ENCODE measurements at places on chromosomes 6 and 20.
A peak's percentile ranks its signal among the peaks of the same experiment; 100 is the strongest.

- no peak for DNase-seq
Observed at GRCh38 chr6:130841128-130841728, 14.0 kb downstream of the SMLR1 start.

GRCh38 chr6:113146878-113147277 lies 710.3 kb upstream of the MARCKS start:
- DNase-seq = no peak

- no peak for DNase-seq
Observed at GRCh38 chr6:145813285-145814034, 1.1 kb downstream of the FBXO30 start.

DNA sequence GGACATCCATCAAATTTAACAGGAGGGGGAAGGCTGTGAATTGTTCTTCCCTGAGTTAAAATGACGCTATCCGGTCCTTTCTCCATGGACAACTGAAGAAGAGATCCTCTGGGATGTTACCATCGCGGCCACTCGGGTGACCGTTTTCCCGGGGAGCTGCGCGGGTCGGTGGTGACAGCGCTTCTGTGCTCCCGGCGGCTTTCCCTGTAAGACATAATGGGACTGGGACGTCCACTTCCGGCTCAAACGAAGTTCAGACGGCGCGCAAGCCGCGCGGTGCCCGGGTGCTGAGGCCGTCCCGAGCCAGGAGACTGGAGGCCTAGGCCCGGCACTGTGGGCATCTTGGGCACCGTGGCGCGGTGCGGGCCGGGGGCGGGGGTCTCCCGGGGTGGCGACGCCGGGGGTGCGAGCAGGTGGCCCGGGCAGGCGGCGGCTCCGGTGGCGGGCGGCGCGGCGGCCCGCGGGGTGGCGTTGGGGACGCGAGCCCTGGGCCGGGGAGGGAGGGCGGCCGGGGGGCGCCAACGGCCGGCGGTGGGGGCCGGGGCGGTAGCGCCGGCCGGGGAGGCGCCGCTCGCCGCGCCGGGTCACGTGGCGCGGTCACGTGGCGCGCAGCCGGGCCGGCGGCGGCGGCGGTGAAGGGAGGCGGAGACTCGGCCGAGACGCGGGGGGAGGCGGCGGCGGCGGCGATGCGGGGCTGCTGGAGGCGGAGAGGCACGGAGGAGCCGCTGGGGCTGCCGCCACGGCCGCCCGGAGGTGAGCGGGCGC lies 63.6 kb downstream of the GTF2H5 start:
- DNase-seq = peak; percentile 81

GRCh38 chr6:71028236-71028876 lies 71.5 kb upstream of the B3GAT2 start:
- DNase-seq = no peak

- no peak for DNase-seq
Observed at GRCh38 chr6:116218172-116218633, 35.7 kb downstream of the TSPYL4 start.

DNA sequence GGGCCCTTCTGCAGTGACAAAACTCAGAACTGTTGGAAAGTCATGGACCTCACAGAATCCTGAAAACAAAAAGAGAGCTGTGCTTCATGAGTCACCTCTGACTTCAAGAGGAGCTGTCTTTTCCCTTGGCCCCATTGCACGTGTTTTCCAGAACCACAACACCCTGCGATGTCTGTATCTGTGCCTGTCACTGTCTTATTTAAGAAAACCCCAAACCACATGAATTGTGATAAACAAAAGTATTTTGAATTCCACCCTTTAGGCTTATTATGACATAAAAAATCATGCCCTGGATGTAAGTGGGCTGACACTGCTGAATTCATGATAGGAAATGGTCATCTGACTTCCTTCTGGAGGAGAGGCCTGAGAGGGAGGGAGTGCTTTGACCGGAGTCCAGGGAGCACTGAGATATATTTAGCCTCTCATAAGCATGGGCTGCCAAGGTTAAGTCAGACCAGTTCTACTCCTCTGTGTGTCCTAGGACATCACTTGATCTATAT lies 96.4 kb upstream of the DUSP22 start:
- no peak for DNase-seq

DNA sequence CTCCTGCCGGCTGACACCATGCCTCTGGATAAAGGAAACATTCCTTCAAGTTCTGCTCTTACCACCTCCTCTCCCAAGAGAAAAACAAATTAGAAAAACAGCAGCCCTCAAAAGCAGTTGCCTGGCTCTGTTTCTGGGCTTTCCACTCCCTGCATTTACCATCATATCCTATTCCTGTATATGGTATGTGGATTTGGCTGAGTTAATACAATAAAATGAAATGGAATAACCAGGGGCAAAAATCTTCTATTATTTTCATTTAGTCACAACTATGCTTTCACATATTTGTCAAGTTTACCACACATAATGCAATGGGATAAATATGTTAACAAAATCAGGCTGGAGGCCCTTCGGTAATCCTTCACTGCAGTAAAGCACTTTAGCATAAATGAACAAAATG lies 34.3 kb downstream of the COL12A1 start:
- no peak for DNase-seq

DNA sequence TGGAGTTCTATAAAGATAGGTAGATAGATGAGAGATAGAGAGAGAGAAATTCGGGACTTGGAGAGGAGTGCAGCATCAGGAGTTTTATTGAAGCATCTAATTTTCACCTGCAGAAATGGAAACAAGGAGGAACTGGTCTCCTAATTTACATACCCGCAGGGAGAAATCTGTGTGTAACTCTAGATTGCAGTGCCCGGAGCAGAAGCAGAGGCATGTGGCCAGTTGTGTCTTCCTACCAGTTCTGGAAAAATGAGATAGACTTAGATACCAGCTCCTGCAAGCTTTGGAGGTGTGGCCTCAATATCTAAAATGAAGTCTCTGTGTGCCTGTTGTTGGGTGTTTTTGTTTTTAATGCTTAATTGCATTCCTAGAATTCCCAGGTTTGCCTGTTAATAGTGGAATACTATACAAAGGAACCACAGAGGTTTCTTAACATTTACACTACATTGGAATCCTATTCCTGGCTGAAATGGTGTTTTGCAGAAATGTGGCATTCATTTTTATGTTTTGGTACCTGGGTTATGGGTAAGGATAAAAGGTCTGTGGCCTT lies 57.4 kb downstream of the DTD1 start:
- DNase-seq = no peak

- DNase-seq = no peak
Observed at GRCh38 chr6:131398176-131398575, 174.8 kb upstream of the ARG1 start.

- peak; percentile 77 for DNase-seq
Observed at GRCh38 chr6:75296811-75297779, 12.5 kb upstream of the TMEM30A start.

GRCh38 chr6:162637317-162637716 lies 90.2 kb downstream of the PRKN start:
- no peak for DNase-seq

GRCh38 chr6:101762851-101763250 lies 369.3 kb downstream of the GRIK2 start:
- DNase-seq = no peak

GRCh38 chr20:5780846-5781217 lies 30.6 kb downstream of the SHLD1 start:
- peak; percentile 34 for DNase-seq

DNA sequence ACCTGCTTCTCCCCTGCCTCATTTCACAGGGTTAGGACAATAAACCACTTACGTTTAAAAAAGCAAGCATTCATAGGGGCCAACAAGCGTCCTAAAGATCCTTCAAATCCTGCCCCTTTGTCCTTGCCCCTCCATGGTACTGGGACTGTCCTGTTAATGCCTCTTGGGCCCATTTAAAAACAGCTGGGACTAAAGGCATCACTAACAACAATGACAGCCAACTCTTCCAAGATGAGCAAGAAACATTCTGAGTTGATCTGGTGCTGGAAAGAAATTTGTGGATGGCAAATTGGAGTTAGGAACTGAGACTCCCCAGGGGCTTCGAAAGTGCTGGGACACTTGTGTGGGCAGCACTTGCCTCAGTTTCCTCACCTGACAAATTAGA lies 93.4 kb downstream of the ZMYND8 start:
- DNase-seq = peak; percentile 18

DNA sequence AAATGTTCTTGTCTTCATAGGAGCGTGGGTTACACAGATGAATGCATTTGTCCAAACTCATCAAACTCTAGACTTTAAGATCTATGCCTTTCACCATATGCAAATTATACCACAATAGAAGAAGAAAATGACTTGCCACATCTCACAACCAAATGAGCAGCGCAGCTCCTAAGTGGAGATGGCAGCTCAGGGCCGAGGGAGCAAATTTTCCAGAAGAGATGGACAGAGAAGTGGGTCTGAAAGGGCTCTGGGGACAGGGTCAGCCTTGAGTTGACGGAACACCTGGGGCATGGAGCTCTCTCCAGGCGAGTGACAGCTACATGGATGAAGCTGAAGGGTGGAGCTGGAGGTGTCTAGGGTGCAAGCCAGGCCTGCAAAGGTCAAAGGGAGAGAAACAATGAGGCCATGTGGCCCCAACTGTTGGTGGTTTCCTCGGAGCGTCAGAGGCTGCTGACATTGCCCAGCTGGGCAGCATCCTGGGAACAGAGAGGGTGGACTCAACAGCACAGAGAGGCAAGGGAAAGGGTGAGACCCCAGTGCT lies 228.3 kb downstream of the NRN1 start:
- DNase-seq = peak; percentile 76

DNA sequence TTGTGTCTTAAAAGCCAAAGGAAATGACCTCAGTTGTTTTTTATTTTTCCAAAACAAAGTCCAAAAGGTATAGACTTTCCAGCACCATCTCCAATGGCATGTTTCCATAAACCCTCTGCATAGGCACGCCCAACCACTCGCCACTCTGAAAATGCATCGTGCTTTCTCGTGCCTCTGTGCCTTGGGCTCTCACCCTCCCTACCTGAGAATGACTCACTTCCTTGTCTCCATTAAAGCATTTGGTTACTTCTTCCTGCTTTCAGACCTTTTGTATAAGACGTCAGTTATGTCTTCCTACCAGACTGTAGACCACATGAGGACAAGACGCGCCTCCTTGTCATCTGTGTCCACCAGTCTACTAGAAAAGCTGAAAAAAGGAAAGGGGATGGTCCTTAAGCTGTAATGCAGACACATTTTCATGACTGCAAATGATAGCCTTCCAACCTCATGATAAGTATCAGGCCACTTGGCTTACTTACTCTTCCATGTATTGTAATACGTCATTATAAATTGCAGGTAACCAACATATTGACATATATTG lies 61.2 kb upstream of the CDYL start:
- no peak for DNase-seq

- DNase-seq = peak; percentile 21
Observed at GRCh38 chr20:19706463-19706862, 51.6 kb upstream of the RIN2 start.

DNA sequence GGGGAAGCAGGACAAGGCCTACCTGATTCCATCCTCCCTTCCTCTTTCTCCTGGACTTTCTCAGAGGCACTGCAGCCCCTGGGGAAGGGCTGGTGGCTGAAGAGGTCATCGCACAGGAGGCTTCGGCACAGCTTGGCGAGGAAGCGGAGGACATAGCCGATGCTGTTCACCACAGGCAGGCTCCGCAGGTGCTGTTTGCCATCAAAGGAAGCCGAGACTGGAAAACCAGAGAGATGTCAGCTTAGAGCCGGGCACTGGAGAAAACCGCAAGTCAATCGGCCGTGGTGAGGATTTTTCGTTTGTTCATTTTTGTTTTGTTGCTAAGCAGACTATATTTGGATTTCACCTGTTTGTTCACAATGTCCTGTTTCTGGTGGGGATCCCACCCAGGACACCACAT lies 79.2 kb downstream of the SCML4 start:
- DNase-seq = no peak

GRCh38 chr6:11878029-11878428 lies 99.4 kb upstream of the ADTRP start:
- no peak for DNase-seq

DNA sequence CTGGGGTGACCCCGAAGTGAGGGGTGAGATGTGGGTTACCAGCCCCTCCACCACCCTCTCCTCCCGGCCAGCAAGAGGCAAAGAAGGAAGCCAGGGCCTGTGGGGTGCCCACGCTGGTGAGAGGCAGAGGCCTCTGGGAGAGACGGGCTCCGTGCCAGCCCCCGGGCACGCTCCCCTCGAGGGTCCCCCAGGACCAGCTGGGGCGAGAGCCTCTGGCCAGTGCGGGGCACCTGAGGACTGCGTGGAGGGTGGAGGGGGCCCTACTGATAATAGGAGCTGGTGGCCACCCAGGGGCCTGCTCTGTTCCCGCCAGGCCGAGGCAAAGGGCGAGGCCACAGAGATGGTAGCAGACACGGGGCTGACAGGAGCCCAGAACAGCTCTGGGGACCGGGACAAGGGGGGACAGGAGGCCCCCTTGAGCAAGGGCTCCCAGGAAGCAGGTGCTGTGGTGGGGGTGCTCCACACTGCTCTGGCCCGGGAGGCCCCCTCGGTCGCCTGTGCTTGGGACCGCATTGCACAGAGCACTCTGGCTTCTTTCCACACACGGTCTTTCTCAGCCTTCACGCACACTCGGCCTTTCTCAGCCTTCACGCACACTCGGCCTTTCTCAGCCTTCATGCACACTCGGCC lies 226.9 kb downstream of the TTLL2 start:
- DNase-seq = no peak

- DNase-seq = no peak
Observed at GRCh38 chr20:13927171-13927570, 63.2 kb downstream of the SEL1L2 start.

- no peak for DNase-seq
Observed at GRCh38 chr6:85389151-85389797, 60.6 kb upstream of the NT5E start.

DNA sequence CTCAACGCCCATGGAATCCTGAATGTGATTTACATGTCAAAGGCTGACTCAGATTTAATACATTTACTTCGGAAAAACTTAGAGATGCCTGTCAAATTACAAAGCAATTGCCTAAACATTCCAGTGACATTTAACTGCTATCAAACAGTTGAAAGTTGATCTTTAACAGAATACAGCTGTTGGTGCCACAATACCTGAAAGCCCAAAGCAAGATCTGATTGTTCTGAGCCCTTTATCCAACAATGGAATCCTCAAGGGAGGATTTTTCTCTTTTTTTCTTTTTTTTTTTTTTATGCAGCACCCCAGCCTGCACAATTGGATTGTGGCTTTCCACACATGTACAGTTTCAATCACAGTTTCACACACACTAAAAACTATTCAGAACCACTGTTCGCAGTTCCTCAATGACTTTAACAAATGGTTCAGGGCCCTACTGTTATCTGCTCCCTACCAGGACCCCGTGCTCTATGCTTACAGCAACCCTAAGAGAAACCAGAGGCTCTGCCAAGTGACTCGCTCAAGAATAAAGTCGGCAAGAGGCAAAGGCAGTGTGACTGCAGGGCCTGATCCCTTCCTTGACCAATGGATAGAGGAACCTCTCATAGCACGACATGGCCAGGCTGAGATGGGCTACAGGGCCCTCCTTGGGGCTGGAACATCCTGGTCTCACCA lies 33.3 kb downstream of the EPB41L2 start:
- DNase-seq = peak; percentile 57
